ENCODE measurements at places on chromosomes 3 and 15. TPM values are rescaled to one million over a fixed set of nuclear protein-coding genes. Genes with fewer than 3 reads are reported as not detected.

DNA sequence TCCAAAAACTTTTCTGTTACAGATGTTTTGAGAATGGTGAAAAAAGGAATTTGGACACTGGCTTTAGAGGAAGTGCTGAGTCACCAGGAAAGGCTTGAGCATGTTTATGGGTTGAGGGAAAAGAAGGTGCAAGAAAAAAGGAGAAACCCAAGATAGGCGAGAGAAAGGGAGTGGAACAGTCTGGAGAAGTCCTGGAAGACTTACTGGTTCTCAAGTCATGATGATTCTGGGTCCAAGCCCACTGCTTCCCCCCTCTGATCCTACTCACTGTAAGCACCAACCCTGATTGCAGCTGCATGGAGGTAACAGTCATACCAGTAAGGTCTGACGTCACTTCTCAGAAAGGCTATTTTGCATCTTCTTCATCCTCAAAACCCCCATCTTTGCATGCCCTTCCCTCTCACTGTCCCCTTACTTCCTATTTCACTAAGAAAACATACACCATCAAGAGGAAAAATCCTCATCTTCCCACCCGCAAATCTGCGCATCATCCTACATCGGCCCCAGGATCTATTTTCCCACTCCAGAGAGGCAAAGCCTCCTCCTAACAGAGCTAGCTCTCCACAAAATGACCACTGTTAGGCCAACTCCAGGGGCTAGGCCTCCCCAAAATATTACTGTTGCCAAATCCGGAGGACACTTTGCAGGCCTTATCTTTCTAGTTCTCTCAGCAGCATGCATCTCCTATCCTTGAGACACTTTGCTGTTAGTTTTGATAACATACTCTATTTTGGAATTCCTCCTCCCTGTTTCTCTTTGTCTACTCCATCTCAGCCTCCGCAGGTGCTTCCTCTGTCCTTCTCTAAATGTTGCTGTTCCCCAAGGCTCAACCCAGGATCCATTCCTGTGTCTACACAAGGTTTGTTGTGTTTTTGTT lies 3.2 kb upstream of the ATP13A3 start:
- H3K4me3 ChIP-seq: no peak overlapping the region
- no peaks in the 10 kb centered on the region for H3K36me3 ChIP-seq
- no peaks in the 10 kb centered on the region for H3K4me1 ChIP-seq
- no peak overlapping the region for H3K27ac ChIP-seq
- no peaks in the 10 kb centered on the region for H3K27me3 ChIP-seq
- no peak for DNase-seq

DNA sequence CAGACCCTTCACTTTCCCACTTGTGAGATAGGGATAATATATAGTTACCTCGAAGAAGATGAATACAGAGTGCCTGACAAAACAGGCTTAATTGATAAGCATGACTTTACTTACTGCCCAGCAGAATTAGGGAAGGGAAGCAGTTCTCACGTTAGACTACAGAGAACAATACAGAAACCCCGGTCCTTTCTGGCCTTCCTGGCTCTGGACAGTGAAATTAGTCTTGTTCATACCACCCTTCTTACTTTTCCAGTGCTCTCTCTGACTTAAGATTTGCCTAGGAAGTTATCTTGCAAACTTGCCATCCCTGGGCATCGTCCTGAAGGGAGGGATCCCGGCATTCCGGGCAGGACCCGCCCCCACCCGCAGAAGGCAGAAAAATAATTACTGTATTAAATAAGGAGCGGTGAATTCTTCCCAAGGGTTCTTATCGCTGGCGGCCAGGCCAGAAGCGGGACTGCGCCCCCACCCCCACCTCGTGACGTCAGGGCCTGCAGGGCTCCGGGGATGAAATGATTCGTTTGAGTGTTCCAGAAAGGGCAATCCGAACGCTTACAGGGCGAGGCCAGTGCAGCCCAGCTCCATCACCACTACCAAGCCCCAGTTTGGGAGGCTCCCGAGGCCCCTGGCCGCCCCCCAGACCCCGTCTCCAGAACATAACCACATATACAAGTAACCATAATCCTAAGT lies 8.4 kb downstream of the SOX2 start:
- no peak for DNase-seq
- H3K27me3 ChIP-seq: peaks cover 97% of the 10 kb centered on the region
- H3K4me1 ChIP-seq: no peaks in the 10 kb centered on the region
- H3K36me3 ChIP-seq: no peaks in the 10 kb centered on the region
- H3K4me3 ChIP-seq: no peak overlapping the region

- H3K36me3 ChIP-seq: no peaks in the 10 kb centered on the region
- H3K4me1 ChIP-seq: no peaks in the 10 kb centered on the region
- no peak for DNase-seq
- no peaks in the 10 kb centered on the region for H3K27me3 ChIP-seq
- no peak overlapping the region for H3K27ac ChIP-seq
These were observed 134.8 kb upstream of the ABI3BP start for GRCh38 chr3:101128001-101128400.

- DNase-seq: no peak
- H3K4me3 ChIP-seq: no peak overlapping the region
- H3K4me1 ChIP-seq: no peaks in the 10 kb centered on the region
- no peaks in the 10 kb centered on the region for H3K36me3 ChIP-seq
- H3K27ac ChIP-seq: no peak overlapping the region
- H3K27me3 ChIP-seq: no peaks in the 10 kb centered on the region
These were observed 89.2 kb downstream of the ECT2 start for GRCh38 chr3:172839679-172840078.

DNA sequence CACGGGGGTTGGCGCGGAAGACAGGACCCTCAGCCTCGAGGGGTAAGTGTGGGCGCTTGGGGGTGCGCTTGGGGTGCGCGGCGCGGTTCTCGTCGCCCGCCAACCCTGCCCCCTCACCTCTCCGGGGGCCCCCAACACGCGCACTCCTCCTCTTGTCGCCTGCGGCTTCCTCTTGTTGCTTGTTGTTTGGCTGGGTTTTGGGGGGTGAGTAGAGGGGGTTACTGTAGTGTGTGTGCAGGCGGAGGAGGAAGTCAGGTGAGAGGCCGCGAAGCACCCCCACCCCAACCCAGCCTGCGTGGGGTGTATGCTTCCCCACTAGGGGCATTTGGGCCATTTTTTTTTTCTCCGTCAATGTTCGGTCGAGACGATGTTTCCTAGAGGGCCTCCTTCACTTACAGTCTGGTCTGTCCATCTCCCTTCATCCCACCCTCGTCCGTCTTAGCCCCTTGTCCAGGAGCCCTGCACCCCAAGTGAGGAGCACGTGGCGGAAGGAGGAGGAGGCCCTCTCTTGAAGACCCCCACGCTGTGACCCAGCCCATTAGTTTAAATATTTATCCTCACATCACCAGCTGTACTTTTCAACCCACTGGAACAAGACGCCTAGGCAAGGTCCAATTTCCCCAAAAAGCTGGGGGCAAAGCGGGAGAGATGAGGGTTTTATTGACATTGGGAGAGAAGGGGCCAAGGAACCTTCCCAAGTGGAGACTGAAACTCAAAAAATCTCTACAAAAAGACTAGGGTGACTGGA lies 20.4 kb upstream of the SATB1 start:
- no peak overlapping the region for H3K27ac ChIP-seq
- no peak for DNase-seq
- peaks cover 4% of the 10 kb centered on the region for H3K4me1 ChIP-seq
- no peaks in the 10 kb centered on the region for H3K27me3 ChIP-seq

Gene LYZL4
- total RNA-seq: not detected

Gene SMCO1
- not detected for total RNA-seq

Gene C15orf40
- 26.8 TPM for total RNA-seq

Gene GRAMD1C
- 49.8 TPM for total RNA-seq

Gene GREM1
- 2.5 TPM for total RNA-seq

Gene GOLGA6L4
- total RNA-seq: 5.3 TPM

Data from breast epithelium (tissue), 4 donors.